ENCODE measurements at places on chromosomes 7 and 10.

DNA sequence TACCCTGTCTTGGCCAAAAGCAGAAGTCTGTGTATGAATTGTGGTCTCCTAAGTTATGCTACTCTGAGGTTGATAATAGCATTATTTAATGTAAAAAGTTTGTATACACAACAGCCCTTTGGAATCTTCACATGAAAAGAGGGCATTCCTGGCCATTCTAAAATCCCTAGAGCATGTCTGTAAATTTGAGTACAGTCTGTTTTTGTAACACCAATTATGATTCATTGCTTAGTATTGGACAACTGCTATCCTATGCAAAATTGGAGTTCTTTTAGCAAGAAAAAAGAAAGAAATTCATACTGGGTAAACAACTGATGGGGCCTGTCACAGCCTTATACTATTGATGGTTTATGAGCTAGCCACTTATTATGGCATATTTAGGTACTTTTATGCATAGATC is 10.2 kb downstream of the CUTC start:
- DNase-seq, result no peak

GRCh38 chr10:78757344-78757925 is 311.3 kb upstream of the ZMIZ1 start:
- peak; percentile 65 for DNase-seq

DNA sequence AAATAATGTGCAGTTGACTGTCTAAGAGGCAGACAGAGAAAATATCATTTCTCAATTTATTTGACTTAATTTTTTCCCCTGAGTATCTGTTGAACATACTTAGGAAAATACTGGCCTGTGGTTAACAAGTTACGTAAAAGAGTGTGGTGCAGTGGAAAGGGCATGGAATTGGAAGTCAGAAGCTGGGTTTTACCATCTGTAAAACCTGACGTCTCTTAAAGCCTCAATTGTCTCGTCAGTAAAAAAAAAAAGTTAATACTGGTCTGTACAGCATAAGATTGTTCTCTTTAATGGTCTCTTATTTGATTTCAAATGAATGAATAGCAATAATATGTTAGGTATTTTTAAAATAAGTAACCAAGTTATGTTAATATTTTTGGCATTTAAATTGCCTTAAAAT is 67.8 kb downstream of the PHTF2 start:
- DNase-seq, result peak; percentile 6

- no peak for DNase-seq
These were observed 86.7 kb upstream of the IL6 start for GRCh38 chr7:22640269-22640668.

DNA sequence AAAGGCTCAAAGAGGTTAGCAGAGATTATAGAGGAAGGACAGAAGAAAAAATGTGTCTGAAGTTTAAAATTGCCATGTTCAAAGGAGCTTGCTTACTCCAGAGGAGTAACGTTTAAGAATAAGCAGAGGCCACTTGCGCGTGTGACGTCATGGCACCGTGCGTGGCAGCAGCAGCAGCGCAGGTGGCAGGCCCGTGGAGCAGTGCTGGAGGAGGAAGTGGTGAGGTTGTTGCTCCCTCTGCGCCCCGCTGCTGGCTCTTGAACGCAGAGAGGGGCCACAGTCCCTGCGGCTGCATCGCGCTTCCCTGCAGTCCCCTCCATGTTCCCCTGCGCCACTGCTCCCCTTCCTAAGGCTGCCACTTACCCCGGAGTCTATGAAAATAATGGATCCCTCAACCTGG is 37.5 kb downstream of the GDI2 start:
- no peak for DNase-seq

DNA sequence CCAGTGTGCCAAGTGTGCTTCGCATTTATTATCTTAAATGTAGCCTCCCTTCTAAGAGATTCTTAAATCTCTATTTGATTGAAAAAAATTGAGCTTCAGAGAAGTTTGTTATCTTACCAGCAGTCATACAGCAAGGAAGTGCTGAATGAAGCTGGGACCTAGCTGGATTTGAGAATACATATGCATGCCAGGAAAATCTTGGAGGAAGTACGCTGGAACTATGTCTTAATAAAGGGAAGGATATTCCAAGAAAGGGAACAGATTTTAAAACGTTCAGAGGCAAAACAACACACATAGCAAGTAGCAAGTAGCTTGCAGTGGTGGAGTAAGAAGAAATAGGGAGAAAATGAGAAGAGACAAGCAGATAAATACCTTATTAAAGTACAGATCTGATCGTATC is 1.5 kb downstream of the CFAP70 start:
- peak; percentile 51 for DNase-seq

- DNase-seq, result no peak
These were observed 2.5 kb downstream of the TMEM178B start for GRCh38 chr7:141076377-141076776.

DNA sequence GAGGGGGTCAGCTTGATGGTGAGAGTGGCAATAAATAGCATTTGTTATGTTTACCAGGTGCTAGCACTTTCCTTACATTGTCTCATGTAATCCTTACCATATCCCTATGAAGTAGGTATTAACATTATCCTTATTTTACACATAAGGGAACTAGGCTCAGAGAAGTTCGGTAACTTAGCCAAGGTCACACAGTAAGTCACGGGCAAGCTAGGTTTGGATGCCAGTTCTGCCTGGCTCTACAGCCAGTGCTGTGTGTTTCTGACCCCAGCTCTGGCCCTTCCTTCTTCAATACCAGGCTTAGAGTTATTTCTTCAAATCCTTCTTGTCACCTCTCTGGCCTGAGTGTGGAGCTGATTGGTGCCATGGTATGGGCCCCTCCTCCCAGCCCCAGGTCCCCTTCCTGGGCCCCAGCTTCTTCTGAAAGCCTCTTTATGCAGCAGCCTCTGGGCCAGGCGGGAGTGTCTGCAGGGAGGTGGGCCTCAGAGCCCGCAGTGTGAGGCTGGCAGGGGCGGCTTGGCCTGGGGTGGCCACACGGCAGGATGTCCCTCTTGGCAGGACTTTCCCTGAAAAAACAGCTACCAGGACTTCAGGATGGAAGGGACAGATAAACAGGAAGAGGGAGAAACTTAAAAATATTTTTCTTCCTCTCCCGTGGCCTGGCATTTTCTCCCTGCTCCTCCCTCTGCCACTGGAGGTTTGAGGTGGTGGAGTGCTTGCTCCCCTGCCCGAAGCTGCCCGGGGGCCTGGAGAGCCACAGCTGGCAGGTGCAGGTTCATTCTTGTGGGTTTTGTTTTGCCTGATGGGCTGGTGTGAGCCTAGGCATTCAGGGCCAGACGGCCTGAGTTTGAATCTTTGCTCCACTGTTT is 20.6 kb downstream of the PALD1 start:
- DNase-seq, result no peak

GRCh38 chr10:99777918-99778714 is 4.3 kb upstream of the ABCC2 start:
- no peak for DNase-seq

DNA sequence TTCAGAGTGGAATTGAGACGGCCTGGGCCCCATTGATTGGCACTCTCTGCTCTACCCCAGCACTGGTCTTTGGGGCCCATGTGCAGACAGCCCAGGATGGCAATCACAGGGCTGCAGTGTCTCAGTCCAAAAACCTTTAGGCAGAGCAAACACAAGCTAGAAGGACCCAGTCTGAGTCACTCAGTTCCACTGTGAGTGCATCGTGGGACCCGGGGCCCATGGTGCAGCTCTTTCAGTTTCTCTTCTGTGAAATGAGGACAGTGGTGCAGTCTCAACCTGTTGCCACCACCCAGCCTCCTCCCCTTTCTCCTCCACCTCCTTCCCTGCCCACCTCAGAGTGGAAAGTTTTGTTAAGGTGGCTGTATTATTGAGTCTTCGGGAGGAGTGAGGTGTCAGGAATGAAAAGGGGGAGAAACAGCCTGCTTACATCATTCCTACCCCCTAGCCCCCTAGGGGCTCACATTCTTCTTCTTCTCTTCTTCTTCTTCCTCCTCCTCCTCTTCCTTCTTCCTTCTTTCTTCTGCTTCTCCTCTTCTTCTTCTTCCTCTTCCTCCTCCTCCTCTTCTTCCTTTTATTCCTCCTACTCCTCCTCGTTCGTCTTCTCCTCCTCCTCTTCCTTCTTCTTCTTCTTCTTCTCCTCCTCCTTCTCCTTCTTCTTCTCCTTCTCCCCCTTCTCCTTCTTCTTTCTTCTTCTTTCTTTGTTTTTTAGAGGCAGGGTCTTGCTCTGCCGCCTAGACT is 19.5 kb upstream of the CARD11 start:
- no peak for DNase-seq

DNA sequence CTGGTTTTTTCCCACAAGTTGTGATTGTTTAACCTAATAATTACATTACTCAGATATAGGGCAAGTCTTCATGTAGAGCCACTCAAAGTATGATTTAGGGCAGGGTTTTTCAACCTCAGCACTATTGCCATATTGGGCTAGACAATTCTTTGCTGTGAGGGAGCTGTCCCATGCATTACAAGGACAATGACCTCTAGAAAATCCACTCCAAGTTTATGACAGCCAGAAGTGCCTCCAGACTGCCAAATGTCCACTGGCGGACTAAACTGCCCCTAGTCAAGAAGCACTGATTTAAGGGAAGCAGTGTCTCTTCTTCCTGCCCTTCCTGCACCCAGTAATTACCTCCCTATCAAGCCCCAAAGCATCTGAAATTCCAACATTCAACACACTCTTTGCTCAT is 54.4 kb downstream of the ZNF800 start:
- no peak for DNase-seq

GRCh38 chr7:32479574-32480200 is 10.5 kb downstream of the LSM5 start:
- DNase-seq, result peak; percentile 79
